H4 (cell line): ENCODE measurements at places on chromosomes 4 and X.

DNA sequence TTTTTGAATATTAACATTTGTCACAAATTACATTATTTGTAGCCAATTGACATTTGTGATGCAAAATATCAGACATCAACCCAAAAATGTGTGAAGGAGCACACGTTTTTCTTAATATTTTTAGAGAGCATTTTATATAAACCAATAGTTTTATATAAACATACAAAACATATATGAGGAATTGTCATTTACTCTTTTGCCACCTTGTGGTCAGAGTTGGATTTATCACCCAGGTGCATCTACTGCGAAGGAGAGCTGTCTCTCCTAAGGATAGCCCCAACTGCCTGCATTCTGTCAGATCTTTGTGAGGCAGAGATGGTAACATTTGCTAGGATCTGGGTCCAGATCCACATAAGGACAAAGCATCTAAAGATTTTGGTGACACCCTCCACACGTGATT, 2.5 kb upstream of the USP27X start:
- DNase-seq, result peak; percentile 15

DNA sequence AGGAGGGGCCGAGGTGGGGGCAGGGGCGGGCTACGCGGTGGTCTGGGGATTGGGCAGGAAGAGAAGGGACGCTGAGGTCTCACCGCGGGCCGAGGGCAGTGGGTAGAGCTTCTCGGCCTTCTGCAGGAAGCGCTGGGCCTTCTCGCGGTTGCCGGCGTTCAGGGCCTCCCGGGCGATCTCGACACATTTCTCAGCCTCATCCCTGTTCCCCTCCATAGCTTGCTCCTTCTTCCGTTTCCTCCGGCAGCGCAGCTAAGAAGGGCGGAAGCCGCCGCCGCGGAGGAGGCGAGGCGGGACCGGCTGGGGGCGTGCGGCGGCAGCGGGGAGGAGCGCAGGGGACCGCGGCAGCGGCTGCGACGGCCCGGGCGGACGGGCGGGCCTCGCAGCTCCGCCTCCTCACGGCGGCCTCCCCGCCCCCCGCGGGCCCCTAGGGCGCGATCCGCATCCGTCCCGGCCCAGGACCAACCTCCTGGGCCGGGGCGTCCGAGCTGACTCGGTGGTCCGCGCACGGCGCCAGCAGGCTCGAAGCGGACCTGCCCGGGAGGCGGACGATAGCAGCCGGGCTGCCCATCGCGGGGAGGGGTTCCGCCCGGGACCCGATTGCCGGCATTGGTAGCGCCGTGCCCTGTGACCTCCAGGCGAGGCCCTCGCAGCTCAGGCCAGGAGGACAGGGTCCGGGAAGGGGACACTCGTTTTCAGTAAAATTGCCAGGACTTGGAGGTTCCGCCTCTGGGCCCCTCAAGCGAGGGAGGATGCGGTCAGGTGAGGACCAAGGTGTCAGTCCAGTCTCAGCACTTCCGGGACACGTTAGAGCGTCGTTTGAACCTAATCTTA, at the start of gene DNAJB14:
TSS of gene DNAJB14 (minus strand) at position 263 of the 834 bp plus-strand sequence. CDS start at position 216, 47 bp downstream.
- peak; percentile 58 for DNase-seq

DNA sequence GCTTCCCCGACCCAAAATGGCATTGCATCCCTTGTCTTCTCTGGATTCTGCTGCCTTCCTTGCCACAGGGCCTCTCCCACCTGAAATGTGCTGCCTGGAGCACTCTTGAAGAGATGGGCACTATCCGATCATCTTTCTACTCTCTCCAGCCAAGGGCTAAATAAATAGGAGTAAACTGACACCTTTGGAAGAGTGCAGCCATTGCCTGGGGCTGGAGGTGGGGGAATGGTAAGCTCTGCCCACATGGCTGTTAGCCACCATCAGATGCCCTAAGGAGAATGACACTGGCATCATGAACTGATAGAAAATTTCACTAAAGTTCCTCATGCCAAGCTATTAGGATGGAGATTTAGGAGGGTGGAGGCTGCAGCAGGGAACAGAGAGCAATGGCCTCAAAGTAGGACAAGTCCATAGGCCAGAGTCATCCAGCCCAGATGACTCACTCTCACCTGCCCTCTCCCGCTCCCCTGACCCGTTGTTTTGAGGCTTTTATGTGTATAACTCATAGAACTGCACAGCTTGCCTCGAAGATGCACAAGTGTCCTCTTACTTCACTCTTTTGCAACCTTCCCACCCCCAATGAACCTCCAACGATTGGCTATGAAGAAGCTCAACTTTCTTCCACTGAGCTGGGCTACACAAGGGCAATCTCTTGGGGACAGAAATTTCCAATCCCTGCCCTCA, 822 bp upstream of the PFKFB1 start:
- no peak for DNase-seq

GRCh38 chrX:12894074-12895030, 12.1 kb upstream of the TLR8 start:
- no peak for DNase-seq

DNA sequence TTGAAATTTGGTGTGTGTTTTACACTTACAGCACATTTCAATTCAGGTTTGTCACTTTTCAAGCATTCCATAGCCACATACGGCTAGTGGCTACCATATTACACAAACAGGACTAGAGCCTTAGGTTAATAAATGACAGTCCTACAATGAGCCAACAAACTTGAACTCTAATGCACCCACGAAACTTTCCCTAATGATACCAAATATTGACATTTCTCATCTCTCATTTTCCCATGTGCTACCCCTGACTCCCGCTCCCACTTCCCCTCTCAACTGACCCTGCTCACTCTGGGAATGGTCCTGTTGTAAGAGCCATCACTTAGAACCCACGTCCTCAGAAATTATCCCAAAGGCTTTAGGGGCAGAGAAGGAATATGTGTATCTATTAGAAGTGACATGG, 4.9 kb upstream of the TLR10 start:
- DNase-seq, result no peak

- no peak for DNase-seq
Measured at GRCh38 chr4:150799207-150799606, 215.9 kb downstream of the LRBA start.

DNA sequence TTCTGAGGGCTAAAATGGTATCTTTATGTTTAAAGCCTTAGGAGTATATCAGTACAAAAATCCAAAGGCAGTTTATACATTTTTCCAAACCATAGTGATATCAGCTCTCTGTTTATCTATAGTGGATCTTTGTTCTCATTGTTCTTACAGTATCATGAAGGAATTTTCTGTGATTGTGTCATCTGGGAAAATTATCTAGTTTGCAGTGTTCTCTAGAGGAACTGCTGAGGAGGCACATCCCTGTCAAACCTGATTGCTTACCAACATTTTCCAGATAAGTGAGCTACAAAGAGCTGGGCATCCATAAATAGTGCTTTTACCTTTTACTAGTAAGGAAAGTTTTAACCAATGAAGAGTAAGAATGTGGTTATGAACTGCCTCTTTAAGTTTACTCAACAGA, 44.9 kb upstream of the SLC25A31 start:
- DNase-seq, result no peak

GRCh38 chrX:83508526-83509253, 600 bp downstream of the POU3F4 start:
- no peak for DNase-seq

DNA sequence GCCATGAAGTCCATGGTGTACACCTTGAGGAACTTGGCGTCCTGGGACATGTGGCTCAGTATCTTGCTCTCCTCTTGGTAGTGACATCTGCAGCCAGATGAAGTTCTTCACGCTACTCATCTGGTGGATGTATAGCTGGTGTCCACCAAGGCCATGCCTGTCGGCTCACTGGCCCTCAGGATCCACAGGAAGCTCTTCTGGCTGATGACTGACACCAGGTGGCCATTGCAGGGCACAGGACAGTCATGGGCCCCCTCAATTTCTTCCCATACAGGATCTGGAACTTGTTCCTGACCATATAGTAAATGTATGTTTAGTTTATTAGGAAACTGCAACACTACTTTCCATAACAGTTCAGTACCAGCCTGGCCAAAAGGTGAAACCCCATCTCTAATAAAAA, 10.3 kb upstream of the CLCN5 start:
- DNase-seq, result no peak
